Activated CD8-positive, alpha-beta memory T cell treated with anti-CD3 and anti-CD28 coated beads, Interleukin-2, amount 10 ng/mL, durations not matched to agents 7 days and 5 days (primary cell): ENCODE measurements at places on chromosomes 12 and 14. TPM values are rescaled to one million over a fixed set of nuclear protein-coding genes. Genes with fewer than 3 reads are reported as not detected.
A peak's percentile ranks its signal among the peaks of the same experiment; 100 is the strongest.

DNA sequence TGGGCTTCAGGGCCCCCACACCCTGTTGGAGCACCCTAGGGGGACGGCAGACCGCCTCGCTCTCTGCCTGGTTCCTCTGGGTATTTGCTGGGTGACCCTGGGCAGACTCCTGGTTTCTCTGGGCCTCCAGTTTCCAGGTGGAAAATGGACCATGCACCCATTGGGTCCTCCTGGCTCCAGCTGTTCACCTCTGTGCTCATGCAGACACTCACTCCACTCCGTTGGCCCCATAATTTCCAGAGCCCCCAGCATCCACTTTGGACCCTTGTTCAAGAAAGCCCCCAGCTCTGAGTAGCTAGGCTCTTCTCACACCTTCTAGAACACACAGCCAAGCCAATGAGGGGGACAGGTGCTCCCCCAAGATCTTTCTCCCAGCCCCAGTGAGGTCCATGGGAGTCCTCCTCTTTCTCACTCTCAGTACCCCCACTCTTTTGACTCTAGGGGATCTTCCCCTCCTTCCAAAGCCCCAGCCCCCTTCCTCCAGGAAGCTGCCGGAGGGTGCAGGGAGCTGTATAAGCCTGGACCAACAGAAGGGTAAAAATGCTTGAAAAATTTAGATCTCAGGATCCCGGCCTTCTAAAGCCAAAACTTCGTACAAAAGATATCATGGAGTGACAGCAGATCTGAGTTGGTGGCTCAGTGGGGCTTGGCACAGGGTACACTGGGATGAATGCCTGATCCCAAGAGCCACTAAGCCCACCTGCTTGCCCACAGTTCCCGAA, 174.8 kb upstream of the RTL1 start:
- H3K4me1 ChIP-seq = no peaks in the 10 kb centered on the region
- no peak overlapping the region for H3K4me3 ChIP-seq
- DNase-seq = no peak
- no peaks in the 10 kb centered on the region for H3K36me3 ChIP-seq
- no peak overlapping the region for H3K27ac ChIP-seq

GRCh38 chr12:89765959-89766824, 57.6 kb upstream of the ATP2B1 start:
- H3K27ac ChIP-seq = no peak overlapping the region
- peaks cover 10% of the 10 kb centered on the region for H3K4me1 ChIP-seq
- no peak overlapping the region for H3K4me3 ChIP-seq
- H3K27me3 ChIP-seq = no peaks in the 10 kb centered on the region
- no peaks in the 10 kb centered on the region for H3K36me3 ChIP-seq

- no peak overlapping the region for H3K4me3 ChIP-seq
- H3K36me3 ChIP-seq = no peaks in the 10 kb centered on the region
- no peaks in the 10 kb centered on the region for H3K27me3 ChIP-seq
- no peaks in the 10 kb centered on the region for H3K4me1 ChIP-seq
- H3K27ac ChIP-seq = no peak overlapping the region
Measured at GRCh38 chr12:80553316-80553715, 109.3 kb downstream of the PTPRQ start.

The NGB gene
- not detected for total RNA-seq

The CKB gene
- 1.2 TPM for total RNA-seq

GRCh38 chr12:28563286-28563685, 373.0 kb downstream of the CCDC91 start:
- DNase-seq = no peak
- H3K27me3 ChIP-seq = no peaks in the 10 kb centered on the region
- H3K27ac ChIP-seq = no peak overlapping the region
- peaks cover 3% of the 10 kb centered on the region for H3K36me3 ChIP-seq

The DLK1 gene
- not detected for total RNA-seq

GRCh38 chr12:39287817-39288216, 155.1 kb downstream of the KIF21A start:
- peaks cover 13% of the 10 kb centered on the region for H3K27me3 ChIP-seq
- no peak overlapping the region for H3K27ac ChIP-seq
- peaks cover 3% of the 10 kb centered on the region for H3K4me1 ChIP-seq
- no peaks in the 10 kb centered on the region for H3K36me3 ChIP-seq

DNA sequence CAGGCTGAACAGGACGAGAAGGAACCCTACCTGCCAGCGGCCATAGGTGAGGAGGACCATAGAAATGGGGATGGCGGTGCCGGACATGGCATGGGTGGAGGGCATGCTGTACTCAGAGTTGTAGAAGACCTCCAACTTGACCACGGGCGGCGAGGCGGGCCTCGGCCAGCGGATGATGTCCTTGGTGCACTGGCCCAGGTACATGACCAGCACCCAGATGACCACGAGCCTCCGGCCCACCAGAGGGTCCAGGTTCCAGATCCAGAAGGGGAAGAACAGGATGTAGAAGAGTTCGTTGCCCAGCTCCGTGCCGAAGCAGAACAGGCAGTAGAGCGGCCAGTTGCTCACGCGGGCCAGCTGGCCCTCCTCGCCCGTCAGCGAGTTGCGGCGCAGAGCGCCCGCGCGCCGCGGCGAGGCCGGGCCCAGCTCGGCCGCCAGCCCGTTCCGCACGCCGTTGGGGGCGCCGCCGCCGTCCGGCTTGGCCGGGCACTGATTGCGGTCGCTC, 582 bp downstream of the SGPP1 start:
- peak overlapping the region; percentile 98 for H3K4me3 ChIP-seq
- peak; percentile 53 for DNase-seq
- H3K36me3 ChIP-seq = peaks cover 7% of the 10 kb centered on the region
- H3K27me3 ChIP-seq = peaks cover 14% of the 10 kb centered on the region
- peak overlapping the region; percentile 96 for H3K27ac ChIP-seq

DNA sequence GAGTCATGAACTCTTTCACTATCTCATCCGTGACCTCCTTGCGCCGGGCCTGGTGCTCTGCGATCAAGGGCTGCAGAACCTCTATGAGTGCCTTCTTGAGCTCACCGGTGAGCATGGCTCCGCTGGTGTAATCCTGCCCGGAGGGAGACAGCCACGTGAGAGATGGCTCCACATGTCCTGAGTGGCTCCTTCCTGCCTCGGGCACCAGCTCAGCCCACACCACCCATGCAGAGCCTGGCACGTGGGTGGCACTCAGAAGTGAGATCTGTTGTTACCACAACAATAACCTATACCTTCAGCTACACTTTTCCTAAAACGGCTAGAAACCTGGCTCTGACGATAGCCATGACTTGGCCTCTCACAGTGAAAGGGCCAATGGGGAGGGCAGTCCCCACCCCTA, 11.8 kb downstream of the SLC25A47 start:
- H3K36me3 ChIP-seq = peaks cover 41% of the 10 kb centered on the region
- H3K4me3 ChIP-seq = no peak overlapping the region
- no peak overlapping the region for H3K27ac ChIP-seq
- DNase-seq = no peak
- H3K4me1 ChIP-seq = peaks cover 8% of the 10 kb centered on the region
- H3K27me3 ChIP-seq = no peaks in the 10 kb centered on the region

- no peak overlapping the region for H3K4me3 ChIP-seq
- peaks cover 1% of the 10 kb centered on the region for H3K4me1 ChIP-seq
- DNase-seq = no peak
- H3K36me3 ChIP-seq = no peaks in the 10 kb centered on the region
- H3K27me3 ChIP-seq = peaks cover 11% of the 10 kb centered on the region
Measured at GRCh38 chr12:21975293-21975692, 34.1 kb upstream of the ABCC9 start.

The ADAM21 gene
- not detected for total RNA-seq

The STYX gene
- 18.5 TPM for total RNA-seq

DNA sequence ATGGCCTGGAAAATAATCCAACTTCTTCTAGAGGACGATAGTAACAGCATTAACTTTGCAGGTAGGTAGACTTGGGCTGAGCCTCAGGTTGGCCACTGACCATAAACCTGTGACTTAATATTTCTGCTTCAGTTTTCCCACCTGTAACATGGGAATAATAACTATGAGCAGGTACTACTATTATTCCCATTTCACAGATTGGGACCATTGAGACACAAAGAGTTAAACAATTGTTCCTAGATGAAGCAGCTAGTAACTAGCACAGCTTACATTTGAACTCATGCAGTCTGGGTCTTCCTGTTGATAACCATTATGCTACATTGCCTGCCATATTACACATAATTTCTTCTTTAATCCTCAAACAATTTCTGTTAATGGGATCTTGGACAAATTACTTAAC, 217.7 kb downstream of the NUAK1 start:
- peaks cover 9% of the 10 kb centered on the region for H3K27me3 ChIP-seq
- no peaks in the 10 kb centered on the region for H3K36me3 ChIP-seq
- no peak overlapping the region for H3K27ac ChIP-seq
- H3K4me1 ChIP-seq = no peaks in the 10 kb centered on the region

DNA sequence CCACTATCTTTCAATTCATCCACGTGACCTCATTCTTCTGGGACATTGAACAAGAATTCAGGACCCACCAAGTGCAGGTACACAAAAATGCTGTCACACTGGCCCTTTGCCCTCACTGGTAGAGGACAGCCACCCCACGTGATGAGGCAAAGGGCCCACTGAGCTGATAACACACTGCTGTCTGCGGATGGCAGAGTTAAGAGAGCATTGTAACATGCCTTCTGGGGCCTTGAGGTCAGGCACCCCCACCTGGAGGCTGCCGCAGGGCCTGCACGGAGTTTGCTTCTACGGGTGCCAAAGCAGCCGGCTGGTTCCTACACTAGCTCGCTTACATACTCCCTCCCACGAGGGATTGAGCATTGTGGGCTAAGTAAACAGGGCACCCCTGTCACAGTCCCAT, 101.0 kb downstream of the LRIG3 start:
- DNase-seq = no peak
- no peaks in the 10 kb centered on the region for H3K4me1 ChIP-seq
- H3K27me3 ChIP-seq = no peaks in the 10 kb centered on the region
- H3K36me3 ChIP-seq = no peaks in the 10 kb centered on the region
- H3K27ac ChIP-seq = no peak overlapping the region

DNA sequence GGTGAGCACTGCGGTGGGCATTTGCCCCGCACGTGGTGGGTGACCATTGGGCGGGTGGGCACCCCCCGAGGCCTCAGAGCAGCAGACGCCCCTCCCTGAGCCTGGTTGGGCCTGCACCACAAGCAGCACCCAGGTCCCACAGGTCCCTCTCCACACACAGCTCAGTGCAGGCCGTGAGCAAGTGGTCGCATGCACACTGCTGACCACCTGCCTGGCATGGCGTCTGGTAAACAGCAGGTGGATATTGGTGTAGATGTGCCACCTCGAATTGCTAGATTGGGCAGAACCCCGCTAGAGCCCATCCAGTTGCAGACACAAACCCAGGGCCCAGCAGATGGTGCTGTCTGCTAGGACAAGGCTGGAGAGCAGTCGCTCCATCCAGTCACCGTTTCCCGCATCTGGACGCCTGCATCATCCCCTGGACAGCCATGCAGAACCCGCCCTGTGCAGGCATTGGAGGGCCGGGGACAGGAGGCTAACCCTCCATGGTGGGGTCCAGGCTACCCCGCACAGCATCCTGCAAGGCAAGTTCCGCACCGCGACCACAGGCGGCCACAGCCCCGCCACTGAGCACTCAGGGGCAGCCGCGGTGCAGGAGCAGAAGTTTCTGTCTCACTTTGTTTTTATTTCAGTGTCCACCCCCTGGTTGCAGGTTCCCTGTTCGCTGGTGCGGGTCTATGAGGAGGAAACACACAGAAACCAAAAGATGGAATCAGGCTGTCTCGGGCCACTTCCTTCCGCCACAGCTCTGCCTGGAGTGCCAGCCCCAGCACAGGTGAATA, 45.6 kb upstream of the RIMBP2 start:
- H3K36me3 ChIP-seq = no peaks in the 10 kb centered on the region
- peak overlapping the region; percentile 9 for H3K27ac ChIP-seq
- H3K4me3 ChIP-seq = peak overlapping the region; percentile 0
- H3K27me3 ChIP-seq = peaks cover 3% of the 10 kb centered on the region
- no peaks in the 10 kb centered on the region for H3K4me1 ChIP-seq

The AKAP6 gene
- 0.85 TPM for total RNA-seq

DNA sequence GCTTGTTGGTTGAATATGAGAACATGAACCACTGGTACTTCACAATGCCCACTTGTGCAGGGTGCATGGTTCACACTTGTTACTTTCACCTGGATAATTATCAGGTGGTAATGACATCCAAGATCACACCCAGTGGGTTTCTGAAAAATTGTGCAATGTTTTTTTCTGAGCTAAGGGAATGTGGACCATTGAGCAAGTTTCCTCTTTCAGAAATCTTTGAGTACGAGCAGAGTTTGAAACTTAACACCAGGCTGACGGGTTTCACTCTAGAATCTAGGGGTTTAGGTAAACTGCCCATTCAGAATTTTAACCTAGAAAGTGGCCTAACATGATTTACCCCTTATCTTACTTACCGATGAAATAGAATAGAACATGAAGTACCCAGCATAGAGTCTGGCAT, 389.6 kb downstream of the PAWR start:
- no peaks in the 10 kb centered on the region for H3K27me3 ChIP-seq
- no peak overlapping the region for H3K27ac ChIP-seq
- no peak overlapping the region for H3K4me3 ChIP-seq
- H3K36me3 ChIP-seq = no peaks in the 10 kb centered on the region

DNA sequence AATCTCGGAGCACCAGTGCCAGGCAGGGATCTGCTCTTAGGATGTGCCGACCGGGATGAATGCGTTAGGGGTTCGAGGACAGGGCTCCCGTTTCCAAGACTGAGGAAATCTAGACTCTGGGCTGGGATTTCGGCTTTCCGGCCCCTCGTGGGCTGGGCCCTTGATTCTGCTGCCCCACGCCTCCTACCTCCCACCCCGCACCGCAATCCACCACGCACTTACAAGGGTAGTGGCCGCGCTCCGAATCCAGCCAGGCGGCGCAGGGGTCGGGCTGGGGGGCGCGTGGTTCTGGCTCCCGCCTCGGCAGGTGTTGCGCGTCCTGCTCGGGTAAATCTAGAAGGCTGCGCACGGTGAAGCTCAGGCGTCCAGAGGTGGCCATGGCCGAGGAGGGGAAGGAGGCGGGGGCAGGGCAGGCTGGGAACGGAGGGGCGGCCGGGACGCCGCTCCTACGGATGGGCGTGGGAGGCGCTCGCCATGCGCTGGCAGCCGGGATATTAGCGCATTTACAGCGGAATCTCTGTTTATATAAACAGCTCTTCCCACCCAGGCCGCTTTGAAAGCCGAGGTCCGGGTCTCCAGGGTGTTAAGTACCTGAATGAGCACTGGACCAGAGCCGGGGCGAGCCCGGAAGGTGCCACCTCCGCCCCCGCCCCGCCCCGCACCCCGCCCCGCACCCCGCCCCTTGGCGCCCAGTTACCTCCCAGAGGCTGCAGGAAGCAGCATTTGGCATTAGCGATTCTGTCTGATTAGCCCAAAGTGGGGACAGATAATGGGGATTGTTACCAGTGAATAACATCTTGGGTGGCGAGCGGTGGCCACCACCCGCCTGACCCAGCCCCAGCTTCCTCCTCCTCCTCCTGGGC, at the start of gene NKX2-8:
NKX2-8 (minus strand) TSS at position 604 of the 863 bp plus-strand sequence; CDS start at position 379, 225 bp downstream.
- no peak for DNase-seq
- no peaks in the 10 kb centered on the region for H3K36me3 ChIP-seq
- no peak within 1 kb of the TSS for H3K4me3 ChIP-seq
- H3K27ac ChIP-seq = peak within 1 kb of the TSS; percentile 49
- H3K27me3 ChIP-seq = peaks cover 78% of the 10 kb centered on the region
- H3K4me1 ChIP-seq = no peaks in the 10 kb centered on the region

GRCh38 chr12:44015333-44015941, 179.6 kb downstream of the TMEM117 start:
- H3K27me3 ChIP-seq = no peaks in the 10 kb centered on the region
- no peak for DNase-seq
- no peak overlapping the region for H3K4me3 ChIP-seq
- no peaks in the 10 kb centered on the region for H3K4me1 ChIP-seq

GRCh38 chr12:15372352-15372751, 50.0 kb downstream of the PTPRO start:
- no peak overlapping the region for H3K4me3 ChIP-seq
- DNase-seq = no peak
- H3K36me3 ChIP-seq = no peaks in the 10 kb centered on the region
- no peak overlapping the region for H3K27ac ChIP-seq

The LRRC10 gene
- not detected for total RNA-seq

The CD9 gene
- total RNA-seq = 3.8 TPM

GRCh38 chr14:89371585-89372511, 45.2 kb downstream of the FOXN3 start:
- no peaks in the 10 kb centered on the region for H3K27me3 ChIP-seq
- peaks cover 37% of the 10 kb centered on the region for H3K4me1 ChIP-seq
- no peak overlapping the region for H3K4me3 ChIP-seq
- no peak for DNase-seq
